Skeletal muscle cell (primary cell): ENCODE measurements at places on chromosomes 11 and 22.
A peak's percentile ranks its signal among the peaks of the same experiment; 100 is the strongest.

- DNase-seq: peak; percentile 11
Observed at GRCh38 chr11:80163011-80163410, 722.2 kb upstream of the TENM4 start.

GRCh38 chr11:110158317-110159200, 65.4 kb downstream of the ZC3H12C start:
- DNase-seq: no peak

- no peak for DNase-seq
Observed at GRCh38 chr11:85620256-85620655, 6.9 kb downstream of the DLG2 start.

- DNase-seq: peak; percentile 70
Observed at GRCh38 chr11:126341760-126342161, 13.7 kb upstream of the ST3GAL4 start.

GRCh38 chr11:110093407-110094297, 460 bp downstream of the ZC3H12C start:
- DNase-seq: no peak
